ENCODE measurements at places on chromosomes 6 and 20. TPM values are rescaled to one million over a fixed set of nuclear protein-coding genes. Genes with fewer than 3 reads are reported as not detected.

GRCh38 chr6:12233693-12234571 is 56.2 kb upstream of the EDN1 start:
- peaks cover 8% of the 10 kb centered on the region for H3K4me1 ChIP-seq
- H3K27ac ChIP-seq: no peak overlapping the region
- H3K4me3 ChIP-seq: no peak overlapping the region
- no peaks in the 10 kb centered on the region for H3K27me3 ChIP-seq
- no peaks in the 10 kb centered on the region for H3K36me3 ChIP-seq

DNA sequence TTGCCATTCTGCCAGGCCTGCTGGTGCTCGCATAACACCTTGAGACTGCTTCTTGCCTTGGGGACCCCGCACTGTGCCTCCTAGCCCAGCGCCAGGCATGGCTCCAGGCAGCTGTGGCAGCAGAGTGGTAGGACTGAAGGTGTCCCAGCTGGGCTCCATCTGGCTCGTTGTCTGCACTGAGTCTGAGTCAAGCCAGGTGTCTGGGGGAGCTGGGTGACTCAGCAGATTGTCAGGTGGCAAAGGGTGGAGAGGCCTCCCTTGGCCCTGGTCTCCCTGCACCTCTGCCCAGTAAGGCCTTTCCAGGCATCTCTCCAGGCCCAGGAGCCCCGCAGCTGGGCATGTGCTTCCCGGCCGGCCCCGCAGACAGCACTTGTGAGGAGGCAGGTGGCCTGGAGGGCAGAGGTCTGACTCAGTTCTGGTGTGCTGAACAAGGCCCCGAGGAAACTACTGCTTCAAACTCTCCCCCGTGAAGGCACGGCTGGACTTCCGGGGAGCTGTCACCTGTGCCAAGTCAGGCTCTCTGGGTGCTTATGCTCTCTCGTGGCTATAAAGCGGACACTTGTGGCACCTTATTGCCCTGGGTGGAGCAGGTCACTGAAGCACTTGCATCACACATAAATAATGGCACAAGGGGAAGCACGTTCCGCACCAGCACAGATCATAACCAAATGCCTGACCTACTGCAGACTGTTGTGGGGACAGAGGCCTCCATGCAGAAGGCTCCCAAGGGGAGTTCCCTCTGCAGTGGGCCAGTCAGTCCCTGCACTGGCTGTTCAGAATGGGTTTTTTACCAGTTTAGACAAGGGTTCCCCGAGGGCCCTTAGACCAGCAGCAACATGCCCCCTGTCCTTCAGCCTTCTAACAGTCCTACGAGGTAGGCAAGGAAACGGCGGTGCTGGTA is 27.5 kb downstream of the FOXC1 start:
- DNase-seq: no peak
- no peak overlapping the region for H3K27ac ChIP-seq
- no peak overlapping the region for H3K4me3 ChIP-seq
- H3K36me3 ChIP-seq: no peaks in the 10 kb centered on the region
- H3K27me3 ChIP-seq: no peaks in the 10 kb centered on the region

DNA sequence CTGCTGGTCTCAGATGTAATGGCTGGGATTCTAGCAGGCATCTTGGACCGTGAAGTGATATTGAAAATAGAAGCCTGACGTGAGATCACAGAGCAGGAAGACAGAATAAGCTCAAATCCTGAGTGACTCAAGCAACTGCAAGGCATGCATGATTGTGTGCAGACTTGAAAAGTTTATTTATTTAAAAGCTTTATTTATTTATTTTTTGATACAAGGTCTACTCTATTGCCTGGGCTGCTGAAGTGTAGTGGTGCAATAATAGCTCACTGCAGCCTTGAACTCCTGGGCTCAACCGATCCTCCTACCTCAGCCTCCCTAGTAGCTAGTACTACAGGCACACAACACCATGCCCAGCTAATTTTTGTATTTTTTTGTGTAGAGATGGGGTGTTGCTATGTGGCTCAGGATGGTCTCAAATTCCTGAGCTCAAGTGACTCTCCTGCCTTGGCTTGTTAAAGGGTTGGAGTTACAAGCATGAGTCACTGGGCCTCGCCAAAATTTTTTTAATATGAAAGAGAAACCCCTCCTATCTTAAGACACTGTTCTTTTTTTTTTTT is 40.1 kb upstream of the RNF144B start:
- no peak overlapping the region for H3K27ac ChIP-seq
- H3K27me3 ChIP-seq: no peaks in the 10 kb centered on the region
- no peak for DNase-seq
- H3K36me3 ChIP-seq: no peaks in the 10 kb centered on the region

GRCh38 chr20:46965477-46965876 is 70.8 kb downstream of the EYA2 start:
- DNase-seq: no peak
- H3K4me1 ChIP-seq: no peaks in the 10 kb centered on the region
- no peak overlapping the region for H3K27ac ChIP-seq
- H3K27me3 ChIP-seq: no peaks in the 10 kb centered on the region
- no peak overlapping the region for H3K4me3 ChIP-seq

DNA sequence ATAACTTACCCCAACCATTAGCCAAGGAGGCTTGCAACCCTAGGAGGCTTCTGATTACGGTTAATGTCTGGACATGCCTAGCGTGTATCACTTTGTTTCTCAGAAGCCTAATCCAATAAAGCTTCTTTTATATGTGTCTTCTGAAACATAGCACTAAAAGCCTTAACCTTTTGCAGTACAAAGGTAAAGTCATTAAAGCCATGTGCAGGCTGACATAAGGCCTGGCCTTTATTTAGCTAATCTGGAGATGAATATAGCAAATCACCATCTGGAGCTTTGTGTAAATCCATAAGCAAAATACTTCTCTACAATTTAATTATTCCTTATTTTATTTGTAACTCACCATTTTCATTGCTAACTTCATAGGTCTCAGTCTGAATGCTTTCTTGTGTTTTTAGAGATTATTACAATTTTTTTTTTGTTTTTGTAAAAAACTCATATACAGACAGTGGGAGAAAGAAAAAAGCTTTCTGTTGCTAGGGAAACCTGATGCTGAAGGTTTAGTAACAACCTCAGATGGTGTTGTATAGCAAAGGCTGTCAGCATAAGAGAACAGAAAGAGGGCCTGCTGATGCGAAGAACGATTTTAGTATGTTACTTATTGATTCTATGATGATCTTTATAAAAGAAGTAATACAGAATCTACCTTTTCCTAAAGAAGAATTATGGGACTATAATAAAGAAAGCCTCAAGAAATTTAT is at the start of gene EYS:
EYS (minus strand) TSS at position 101 of the 701 bp plus-strand sequence. CDS start 211,816 bp downstream, outside the sequence.
- DNase-seq: no peak
- H3K27ac ChIP-seq: no peak within 1 kb of the TSS
- no peak within 1 kb of the TSS for H3K4me3 ChIP-seq
- no peaks in the 10 kb centered on the region for H3K36me3 ChIP-seq
- no peaks in the 10 kb centered on the region for H3K4me1 ChIP-seq

- no peak overlapping the region for H3K4me3 ChIP-seq
- peak; percentile 57 for DNase-seq
- H3K27ac ChIP-seq: no peak overlapping the region
- no peaks in the 10 kb centered on the region for H3K4me1 ChIP-seq
- no peaks in the 10 kb centered on the region for H3K36me3 ChIP-seq
Observed at GRCh38 chr6:6590530-6590929, 2.0 kb downstream of the LY86 start.

DNA sequence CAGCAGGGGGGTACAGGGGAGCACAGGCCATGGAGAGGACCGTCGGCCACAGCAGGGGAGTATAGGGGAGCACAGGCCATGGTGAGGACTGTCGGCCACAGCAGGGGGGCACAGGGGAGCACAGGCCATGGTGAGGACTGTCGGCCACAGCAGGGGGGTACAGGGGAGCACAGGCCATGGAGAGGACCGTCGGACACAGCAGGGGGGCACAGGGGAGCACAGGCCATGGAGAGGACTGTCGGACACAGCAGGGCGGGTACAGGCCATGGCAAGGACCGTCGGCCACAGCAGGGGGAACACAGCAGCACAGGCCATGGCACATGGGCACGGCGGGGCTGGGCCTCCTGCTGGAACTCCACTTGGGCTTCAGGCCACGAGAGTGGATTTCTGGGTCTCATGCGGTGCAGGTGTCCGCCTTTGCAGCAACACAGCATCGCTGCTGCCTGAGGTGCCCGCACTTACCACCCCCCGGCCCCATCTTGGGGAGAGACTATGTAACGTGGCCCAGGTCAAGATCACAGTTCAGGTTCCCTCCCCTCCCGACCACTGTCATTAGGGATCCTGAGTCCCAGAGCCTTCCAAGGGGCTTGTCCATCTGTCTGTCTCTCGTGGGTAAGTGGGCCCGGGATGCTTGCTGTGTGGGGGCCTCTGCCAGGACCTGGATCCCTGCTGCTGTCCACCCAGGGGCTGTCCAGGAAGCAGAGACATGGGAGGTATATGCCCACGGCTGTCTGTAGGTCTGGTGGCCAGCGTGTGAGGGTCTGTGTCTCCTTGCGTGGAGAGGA is 2.5 kb downstream of the NPBWR2 start:
- H3K27me3 ChIP-seq: peaks cover 16% of the 10 kb centered on the region
- H3K4me3 ChIP-seq: no peak overlapping the region
- no peaks in the 10 kb centered on the region for H3K36me3 ChIP-seq

DNA sequence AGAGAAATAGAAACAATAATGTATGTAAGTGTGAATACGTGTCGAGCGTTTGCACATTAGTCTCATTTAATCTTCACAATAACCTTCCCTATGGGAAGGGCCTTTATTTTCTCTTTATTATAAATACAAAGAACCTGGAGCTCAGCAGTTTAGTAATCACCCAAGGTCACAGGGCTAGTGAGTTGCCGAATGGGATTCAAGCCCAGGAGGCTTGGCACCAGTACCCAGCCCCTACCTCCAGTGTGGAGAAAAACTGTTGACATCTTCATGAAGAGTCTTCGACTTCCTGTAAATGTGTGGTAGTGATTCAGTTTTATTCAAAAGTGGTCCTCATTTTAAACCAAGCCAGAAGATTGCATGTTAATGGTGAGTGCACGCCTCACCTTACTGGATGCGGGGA is 162.8 kb downstream of the SCML4 start:
- no peak for DNase-seq
- peaks cover 22% of the 10 kb centered on the region for H3K4me1 ChIP-seq
- no peaks in the 10 kb centered on the region for H3K27me3 ChIP-seq
- no peak overlapping the region for H3K4me3 ChIP-seq
- no peaks in the 10 kb centered on the region for H3K36me3 ChIP-seq

- H3K4me1 ChIP-seq: no peaks in the 10 kb centered on the region
- H3K36me3 ChIP-seq: no peaks in the 10 kb centered on the region
- no peak overlapping the region for H3K27ac ChIP-seq
- no peak for DNase-seq
- no peak overlapping the region for H3K4me3 ChIP-seq
Observed at GRCh38 chr6:134584847-134585516, 267.1 kb upstream of the SGK1 start.

- no peaks in the 10 kb centered on the region for H3K36me3 ChIP-seq
- peaks cover 41% of the 10 kb centered on the region for H3K4me1 ChIP-seq
- DNase-seq: no peak
- peak overlapping the region; percentile 13 for H3K27ac ChIP-seq
- no peak overlapping the region for H3K4me3 ChIP-seq
Observed at GRCh38 chr6:53130569-53131290, 17.9 kb downstream of the GCM1 start.

GRCh38 chr6:25692472-25692871 is 40.5 kb downstream of the SCGN start:
- no peak for DNase-seq
- H3K27ac ChIP-seq: no peak overlapping the region
- H3K4me3 ChIP-seq: no peak overlapping the region
- H3K36me3 ChIP-seq: no peaks in the 10 kb centered on the region
- no peaks in the 10 kb centered on the region for H3K4me1 ChIP-seq
- no peaks in the 10 kb centered on the region for H3K27me3 ChIP-seq

- no peak overlapping the region for H3K27ac ChIP-seq
- DNase-seq: no peak
- H3K27me3 ChIP-seq: no peaks in the 10 kb centered on the region
- no peaks in the 10 kb centered on the region for H3K36me3 ChIP-seq
- no peak overlapping the region for H3K4me3 ChIP-seq
Observed at GRCh38 chr6:139967497-139967896, 593.0 kb upstream of the CITED2 start.

DNA sequence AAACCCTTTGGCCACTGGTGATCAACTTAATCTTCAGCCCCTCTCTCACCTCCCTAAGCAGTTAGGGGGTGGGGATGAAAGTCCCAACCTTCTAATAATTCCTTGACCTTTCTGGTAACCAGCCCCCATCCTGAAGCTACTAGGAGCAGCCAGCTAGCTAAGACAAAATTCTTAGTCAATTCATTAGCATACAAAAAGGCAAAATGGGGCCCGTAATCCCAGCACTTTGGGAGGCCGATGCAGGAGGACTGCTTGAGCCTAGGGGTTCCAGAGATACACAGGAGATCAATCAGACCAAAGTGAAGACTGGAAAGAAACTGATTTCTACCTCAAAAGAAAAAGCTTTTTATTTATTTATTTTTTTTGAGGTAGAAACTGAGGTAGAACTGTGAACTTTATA is 1.8 kb downstream of the ASCC3 start:
- H3K4me1 ChIP-seq: peaks cover 40% of the 10 kb centered on the region
- DNase-seq: no peak
- no peak overlapping the region for H3K4me3 ChIP-seq
- no peaks in the 10 kb centered on the region for H3K36me3 ChIP-seq
- H3K27me3 ChIP-seq: no peaks in the 10 kb centered on the region
- H3K27ac ChIP-seq: peak overlapping the region; percentile 3

- H3K36me3 ChIP-seq: peaks cover 4% of the 10 kb centered on the region
- H3K4me1 ChIP-seq: peaks cover 56% of the 10 kb centered on the region
- no peak for DNase-seq
- no peak overlapping the region for H3K27ac ChIP-seq
- no peak overlapping the region for H3K4me3 ChIP-seq
- no peaks in the 10 kb centered on the region for H3K27me3 ChIP-seq
Observed at GRCh38 chr20:49891476-49892110, 23.7 kb downstream of the SPATA2 start.

- H3K27ac ChIP-seq: no peak overlapping the region
- H3K27me3 ChIP-seq: no peaks in the 10 kb centered on the region
- H3K36me3 ChIP-seq: no peaks in the 10 kb centered on the region
- DNase-seq: peak; percentile 79
- H3K4me3 ChIP-seq: no peak overlapping the region
Observed at GRCh38 chr20:6595704-6596103, 171.8 kb upstream of the BMP2 start.

DNA sequence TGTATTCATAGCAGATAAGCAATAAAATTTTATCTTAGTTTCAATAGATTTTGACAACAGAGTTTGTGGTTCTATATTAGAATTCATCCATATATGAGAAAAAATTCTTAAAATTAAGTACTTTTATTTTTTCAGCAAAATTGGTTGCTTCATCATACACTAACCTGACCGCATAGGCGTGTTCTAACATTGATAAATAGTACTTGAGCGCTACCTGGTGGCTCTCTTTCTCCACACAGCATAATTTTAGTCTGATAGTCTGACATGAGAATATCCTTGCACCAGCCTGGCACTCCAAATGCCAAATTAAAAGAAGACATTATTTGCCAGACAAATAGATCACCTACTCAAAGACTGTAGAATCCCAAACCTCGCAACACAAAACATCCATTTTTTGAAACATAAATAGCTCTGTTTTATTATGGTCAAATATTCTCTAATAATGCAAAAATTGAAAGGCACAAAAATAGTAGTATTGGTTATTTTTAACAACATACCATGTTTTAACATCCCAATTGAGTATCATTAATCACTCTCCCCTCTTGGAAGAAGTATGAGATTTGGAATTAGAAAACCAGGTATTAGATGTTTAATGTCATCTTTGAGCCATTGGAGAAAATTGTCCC is 33.0 kb upstream of the FILIP1 start:
- H3K27me3 ChIP-seq: no peaks in the 10 kb centered on the region
- no peak overlapping the region for H3K27ac ChIP-seq
- H3K4me3 ChIP-seq: no peak overlapping the region
- DNase-seq: no peak
- H3K36me3 ChIP-seq: no peaks in the 10 kb centered on the region

Gene PERP
- total RNA-seq: 84.8 TPM

Gene RSPO3
- total RNA-seq: 59.4 TPM

Gene SDCBP2
- total RNA-seq: 3.8 TPM

Gene OR2J3
- not detected for total RNA-seq

Gene HSF2
- 27.8 TPM for total RNA-seq

Gene MOG
- total RNA-seq: not detected

Data from esophagus muscularis mucosa (tissue), 4 donors.